Stimulated activated CD4-positive, alpha-beta T cell treated with anti-CD3 and anti-CD28 coated beads, Interleukin-1b, Interleukin-23, amount 100 ng/mL, for 4 hours (primary cell): ENCODE measurements at places on chromosomes 2 and 18.

- DNase-seq = no peak
Observed at GRCh38 chr2:189236066-189236465, 56.5 kb upstream of the COL5A2 start.

GRCh38 chr18:8799596-8800441 is 94.5 kb downstream of the MTCL1 start:
- no peak for DNase-seq

DNA sequence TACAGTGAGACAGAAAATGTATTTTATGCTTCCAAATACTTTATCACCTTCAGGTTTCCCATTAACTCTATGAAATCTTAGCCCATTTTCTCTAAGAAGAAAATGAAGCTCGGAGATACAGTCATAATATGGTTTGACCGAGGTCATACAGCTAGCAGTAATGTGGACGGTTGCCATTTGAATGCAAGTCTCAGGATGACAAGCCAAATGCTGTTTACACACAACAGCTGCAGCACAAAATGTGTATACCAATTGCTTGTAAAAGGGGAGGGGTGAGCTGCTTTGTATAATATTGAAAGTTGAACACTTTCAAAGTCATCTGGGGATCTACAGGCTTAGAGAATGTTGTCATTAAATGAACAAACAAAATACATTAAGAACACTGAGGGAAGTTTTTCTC is 93.8 kb upstream of the FSIP2 start:
- no peak for DNase-seq

- no peak for DNase-seq
Observed at GRCh38 chr2:46735730-46736493, 179.7 kb downstream of the MCFD2 start.

GRCh38 chr2:169031202-169031601 is at the start of gene ABCB11:
ABCB11 (minus strand) TSS chr2:169031324; CDS start chr2:169018125, 13,199 bp downstream.
- DNase-seq = no peak

GRCh38 chr2:85756822-85757435 is 3.1 kb downstream of the ATOH8 start:
- DNase-seq = no peak

GRCh38 chr2:168687314-168687713 is 115.1 kb upstream of the NOSTRIN start:
- no peak for DNase-seq

DNA sequence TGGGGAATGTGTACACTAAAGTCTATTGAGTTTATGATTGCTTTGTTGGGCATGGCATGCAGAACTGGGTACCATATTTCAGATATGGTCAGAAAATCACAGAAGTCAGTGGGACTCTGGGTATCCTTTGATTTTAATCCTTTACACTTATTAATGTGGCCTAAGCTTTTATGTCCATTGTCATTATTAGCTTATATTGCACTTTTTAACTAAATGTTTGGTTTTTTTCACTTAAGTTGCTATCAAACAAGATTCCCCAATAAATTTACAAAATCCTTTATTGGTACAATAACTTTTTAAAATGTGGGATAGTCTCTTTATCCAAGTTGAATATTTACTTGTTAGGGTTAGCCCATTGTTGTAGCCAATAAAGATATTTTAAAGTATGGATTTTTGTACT is 234.1 kb upstream of the NRP2 start:
- DNase-seq = no peak
